ENCODE measurements at places on chromosomes 16 and 17.

DNA sequence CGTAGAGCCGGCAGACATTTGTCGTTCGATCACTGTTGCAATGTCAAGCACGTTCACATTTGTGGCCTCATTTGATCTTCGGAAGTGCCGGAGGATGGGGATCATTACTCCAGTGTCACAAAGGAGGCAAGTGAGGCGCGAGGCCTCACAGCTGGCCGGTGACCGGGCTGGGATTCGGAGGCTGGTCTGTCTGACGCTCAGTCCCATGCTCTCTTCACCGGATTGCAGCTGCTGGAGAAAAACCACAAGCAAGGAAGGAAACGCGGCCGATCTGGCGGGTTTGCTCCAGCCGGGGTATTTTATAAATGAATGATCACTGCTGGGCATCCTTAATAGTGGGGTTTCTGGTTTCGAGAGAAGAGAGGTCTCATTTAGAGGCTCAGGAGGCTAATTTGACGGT is 127.8 kb downstream of the OR1D5 start:
- no peak for DNase-seq
- H3K36me3 ChIP-seq, result peaks cover 14% of the 10 kb centered on the region
- no peaks in the 10 kb centered on the region for H3K4me1 ChIP-seq
- no peak overlapping the region for H3K27ac ChIP-seq
- no peak overlapping the region for H3K4me3 ChIP-seq
- no peaks in the 10 kb centered on the region for H3K27me3 ChIP-seq

DNA sequence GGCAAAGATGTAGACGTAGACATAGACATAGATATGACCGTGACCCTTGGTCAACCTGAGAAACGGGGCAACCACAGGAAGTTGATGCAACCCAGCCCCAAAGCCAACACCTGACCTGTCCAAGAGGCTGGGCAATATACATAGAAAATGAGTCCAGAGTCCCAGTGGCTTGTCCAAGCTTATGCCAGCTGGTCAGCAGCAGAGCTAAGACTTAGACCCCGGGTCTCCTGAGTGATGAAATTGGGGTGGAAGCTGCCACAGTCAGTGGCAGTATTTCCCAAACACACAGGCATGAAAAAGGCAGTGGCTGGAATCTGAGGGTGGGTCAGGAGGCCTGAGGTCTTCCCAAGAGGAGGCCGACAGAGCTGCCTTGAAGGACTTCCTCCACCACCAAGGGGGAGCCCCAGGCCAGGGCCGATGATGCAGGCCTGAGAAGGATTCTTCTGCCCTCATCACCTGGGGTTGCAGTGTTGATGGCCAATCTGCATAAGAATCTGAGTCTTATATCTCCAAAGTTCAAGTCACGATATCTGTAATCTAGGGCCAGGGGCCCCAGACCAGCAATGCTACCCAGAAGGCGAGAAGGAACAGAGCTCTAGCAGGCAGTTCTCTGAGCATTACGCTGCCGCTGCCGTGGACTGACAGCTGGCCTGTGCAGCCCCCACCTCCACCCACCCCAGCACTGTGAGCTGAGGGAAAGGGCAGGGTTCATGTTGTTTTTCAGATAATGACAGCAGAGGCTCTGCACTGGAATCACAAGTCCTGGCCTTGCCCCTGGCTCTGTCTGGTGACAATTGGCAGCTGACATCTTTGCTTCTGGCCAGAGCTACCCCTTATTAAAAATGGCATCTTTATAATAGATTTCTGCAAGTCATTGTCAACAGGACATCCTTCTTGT is 72.7 kb downstream of the GNAO1 start:
- no peak overlapping the region for H3K4me3 ChIP-seq
- no peak for DNase-seq
- H3K36me3 ChIP-seq, result no peaks in the 10 kb centered on the region
- peaks cover 96% of the 10 kb centered on the region for H3K27me3 ChIP-seq
- H3K27ac ChIP-seq, result no peak overlapping the region

DNA sequence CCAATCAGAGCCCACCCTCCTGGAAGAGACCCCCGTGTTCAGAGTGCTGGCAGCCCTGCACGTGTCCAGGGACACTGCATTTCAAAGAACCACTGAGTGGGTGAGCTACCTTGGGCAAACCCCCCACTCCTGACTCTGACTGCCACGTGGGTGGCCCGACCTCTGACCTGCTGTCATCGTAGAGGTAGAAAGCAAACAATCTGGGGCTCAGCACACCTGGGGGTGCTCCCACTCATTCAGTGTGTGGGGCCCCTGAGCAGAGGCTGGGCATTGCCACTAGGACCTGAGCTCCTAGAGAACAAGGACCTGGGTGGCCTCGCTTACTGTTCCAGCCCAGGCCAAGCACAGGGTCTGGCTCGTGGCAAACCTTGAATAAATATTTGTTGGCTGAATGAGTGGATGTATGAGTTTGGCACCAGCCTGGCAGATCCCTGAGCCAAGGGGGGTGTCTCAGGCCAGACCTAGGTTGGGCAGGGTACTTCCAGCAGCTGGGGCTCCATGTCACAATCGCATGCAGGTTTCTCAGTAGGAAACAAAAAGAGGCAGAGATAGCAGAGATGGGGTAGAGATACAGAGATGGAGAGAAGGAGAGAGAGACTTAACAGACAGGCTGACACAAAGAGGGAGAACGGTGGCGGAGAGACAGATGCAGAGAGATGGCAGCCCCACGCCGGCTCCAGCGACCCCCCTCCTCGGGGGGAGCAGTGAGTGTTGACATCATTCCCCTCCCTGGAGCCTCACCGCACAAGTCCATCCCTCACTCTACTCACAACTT is 5.4 kb upstream of the DRC7 start:
- H3K4me1 ChIP-seq, result no peaks in the 10 kb centered on the region
- no peaks in the 10 kb centered on the region for H3K36me3 ChIP-seq
- H3K4me3 ChIP-seq, result no peak overlapping the region
- H3K27me3 ChIP-seq, result peaks cover 55% of the 10 kb centered on the region
- no peak overlapping the region for H3K27ac ChIP-seq

DNA sequence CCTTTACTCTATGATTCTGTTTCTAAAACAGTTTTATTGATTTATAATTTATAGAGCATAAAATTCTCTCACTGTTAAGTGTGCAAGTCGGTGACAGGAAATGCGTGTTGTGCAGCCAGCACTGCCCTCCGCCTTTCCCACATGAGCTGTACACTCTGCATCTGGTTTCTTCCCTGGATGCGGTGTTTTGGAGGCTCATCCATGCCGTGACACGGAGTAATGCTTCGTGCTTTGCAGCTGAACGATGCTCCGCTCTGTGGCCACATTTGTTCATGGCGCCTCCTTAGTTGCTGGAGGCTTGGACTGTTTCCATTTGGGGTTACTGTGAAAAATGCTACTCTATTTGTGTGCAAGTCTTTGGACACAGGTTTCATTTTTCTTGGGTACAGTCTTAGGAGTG is 7.2 kb upstream of the IGFALS start:
- H3K4me1 ChIP-seq, result no peaks in the 10 kb centered on the region
- DNase-seq, result no peak
- no peaks in the 10 kb centered on the region for H3K27me3 ChIP-seq
- H3K36me3 ChIP-seq, result peaks cover 11% of the 10 kb centered on the region
- no peak overlapping the region for H3K27ac ChIP-seq

GRCh38 chr16:86126891-86127290 is 227.9 kb downstream of the IRF8 start:
- no peak for DNase-seq
- H3K27ac ChIP-seq, result no peak overlapping the region
- no peaks in the 10 kb centered on the region for H3K36me3 ChIP-seq

GRCh38 chr16:65895906-65896305 is 470.6 kb upstream of the CDH5 start:
- H3K4me1 ChIP-seq, result no peaks in the 10 kb centered on the region
- no peak overlapping the region for H3K4me3 ChIP-seq
- no peaks in the 10 kb centered on the region for H3K36me3 ChIP-seq
- H3K27ac ChIP-seq, result no peak overlapping the region
- peaks cover 66% of the 10 kb centered on the region for H3K27me3 ChIP-seq
- no peak for DNase-seq

GRCh38 chr17:58200024-58200633 is 7.6 kb downstream of the EPX start:
- H3K36me3 ChIP-seq, result no peaks in the 10 kb centered on the region
- peaks cover 62% of the 10 kb centered on the region for H3K27me3 ChIP-seq
- H3K4me3 ChIP-seq, result no peak overlapping the region
- H3K4me1 ChIP-seq, result no peaks in the 10 kb centered on the region

DNA sequence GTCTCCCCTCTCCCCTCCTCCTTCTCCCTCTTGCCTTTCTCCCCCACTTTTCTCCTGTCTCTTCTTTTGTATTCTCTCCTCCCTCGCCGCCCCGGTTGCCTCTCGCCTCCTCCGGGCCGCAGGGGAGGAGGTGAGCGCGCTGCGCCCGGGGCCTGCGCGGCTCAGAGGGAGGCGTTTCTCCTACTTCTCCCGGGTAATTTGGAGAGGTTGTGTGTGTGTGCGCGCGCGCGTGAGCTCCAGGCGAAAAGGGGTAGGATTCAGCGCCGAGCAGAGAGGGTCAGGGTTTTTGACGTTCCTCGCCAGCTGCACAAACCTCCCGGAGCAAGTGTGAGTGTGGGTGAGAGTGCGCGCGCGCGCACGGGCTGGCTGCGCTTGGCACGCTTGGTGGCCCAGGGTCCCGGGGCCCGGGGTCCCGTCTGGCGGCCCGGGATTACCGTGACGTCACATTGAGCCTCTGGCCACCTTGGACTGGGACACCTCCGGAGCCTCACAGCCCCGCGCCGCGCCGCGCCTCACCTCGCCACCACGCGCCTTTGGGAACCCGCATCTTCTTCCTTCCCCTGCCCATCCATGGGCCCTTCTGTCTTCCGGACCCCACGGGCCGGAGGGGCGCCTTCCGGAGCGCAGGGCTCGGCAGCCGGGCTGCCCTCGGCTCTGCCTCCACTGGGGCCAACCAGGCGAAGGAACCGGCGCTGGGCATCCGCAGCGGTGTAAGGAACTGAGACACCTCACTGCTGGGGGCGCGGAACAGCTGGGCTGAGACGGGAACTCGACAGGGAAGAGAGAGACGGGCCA is 479 bp downstream of the IRX6 start:
- H3K36me3 ChIP-seq, result no peaks in the 10 kb centered on the region
- H3K4me3 ChIP-seq, result no peak overlapping the region
- no peaks in the 10 kb centered on the region for H3K4me1 ChIP-seq
- DNase-seq, result no peak

DNA sequence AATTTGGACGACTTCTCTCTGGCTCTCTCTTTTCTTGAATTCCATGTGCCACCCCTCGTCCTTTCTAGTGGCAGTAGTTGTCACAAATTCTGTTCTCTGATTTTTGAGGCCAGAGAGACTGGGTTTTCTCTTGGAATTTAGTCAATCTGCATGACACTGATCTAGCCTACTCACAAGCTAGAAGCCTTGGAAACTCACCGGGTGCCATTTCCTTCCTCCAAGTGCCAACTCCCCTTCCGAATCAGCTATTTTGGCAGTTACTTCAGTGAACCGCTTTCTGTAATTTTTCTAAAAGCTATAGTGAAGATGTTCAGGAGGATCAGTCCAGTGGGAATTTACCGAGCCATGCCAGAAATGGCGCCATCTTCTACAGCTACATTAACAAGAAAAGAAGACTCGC is 228.9 kb downstream of the PMP22 start:
- no peak overlapping the region for H3K27ac ChIP-seq
- H3K27me3 ChIP-seq, result no peaks in the 10 kb centered on the region
- no peaks in the 10 kb centered on the region for H3K4me1 ChIP-seq
- no peaks in the 10 kb centered on the region for H3K36me3 ChIP-seq

DNA sequence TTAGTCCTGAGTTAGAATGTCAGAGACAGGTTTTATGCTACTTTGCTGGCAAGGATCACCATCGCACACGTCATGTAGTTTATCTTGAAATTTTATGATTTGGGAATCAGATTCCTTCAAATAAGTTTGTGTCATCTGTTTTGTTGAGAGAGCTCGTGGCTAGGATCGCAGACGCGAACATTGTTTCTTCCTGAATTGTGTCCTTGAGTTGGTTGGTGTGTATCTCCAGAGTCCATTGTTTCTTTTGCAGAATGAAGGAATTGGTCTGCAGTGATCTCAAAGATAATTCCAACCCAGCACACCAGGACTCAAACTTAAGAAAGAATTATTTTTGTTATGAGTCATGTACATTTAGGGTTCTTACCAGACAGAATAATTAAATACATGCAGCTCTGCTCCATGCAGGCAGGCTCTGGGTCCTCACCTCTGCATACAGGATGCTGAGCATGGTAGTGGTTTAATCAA is 51.6 kb downstream of the PRKCA start:
- peaks cover 77% of the 10 kb centered on the region for H3K4me1 ChIP-seq
- peak overlapping the region; percentile 24 for H3K4me3 ChIP-seq
- H3K27ac ChIP-seq, result peak overlapping the region; percentile 87
- DNase-seq, result no peak
- H3K27me3 ChIP-seq, result no peaks in the 10 kb centered on the region
- peaks cover 25% of the 10 kb centered on the region for H3K36me3 ChIP-seq

- H3K4me3 ChIP-seq, result peak overlapping the region; percentile 53
- H3K4me1 ChIP-seq, result no peaks in the 10 kb centered on the region
- H3K27me3 ChIP-seq, result no peaks in the 10 kb centered on the region
- peak; percentile 50 for DNase-seq
- H3K36me3 ChIP-seq, result peaks cover 7% of the 10 kb centered on the region
Measured at GRCh38 chr17:17300624-17301568, 2.3 kb upstream of the NT5M start.

DNA sequence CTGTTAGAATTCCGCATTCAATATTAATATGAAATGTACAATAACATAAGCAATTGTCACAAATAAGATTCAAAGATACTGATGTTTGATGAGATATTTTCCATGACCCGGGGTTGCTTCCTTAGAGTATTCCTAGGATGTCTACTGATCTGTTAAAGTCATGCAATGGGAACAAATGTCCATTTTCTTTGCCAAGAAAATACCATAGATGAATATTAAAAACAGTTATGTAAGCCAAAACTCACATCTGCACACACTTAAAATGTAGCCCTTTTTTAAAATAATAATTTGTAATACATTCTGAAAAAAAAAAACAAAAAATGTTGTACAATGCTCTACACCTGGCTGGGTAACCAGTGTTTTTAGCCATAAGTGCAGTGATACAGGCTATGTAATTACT is 259.4 kb upstream of the AXIN2 start:
- no peak overlapping the region for H3K27ac ChIP-seq
- no peak overlapping the region for H3K4me3 ChIP-seq
- no peaks in the 10 kb centered on the region for H3K36me3 ChIP-seq

- peak; percentile 94 for DNase-seq
- no peak overlapping the region for H3K27ac ChIP-seq
- no peaks in the 10 kb centered on the region for H3K4me1 ChIP-seq
- no peak overlapping the region for H3K4me3 ChIP-seq
Measured at GRCh38 chr17:50297407-50297865, 23.2 kb downstream of the TMEM92 start.
